ENCODE measurements at places on chromosomes 16 and 17.
A peak's percentile ranks its signal among the peaks of the same experiment; 100 is the strongest.

- DNase-seq = no peak
Observed at GRCh38 chr16:67943619-67944504, at the start of gene LCAT. Gene LCAT, minus strand, starts transcription at chr16:67944120. Its CDS starts 19 bp downstream, at chr16:67944101.

DNA sequence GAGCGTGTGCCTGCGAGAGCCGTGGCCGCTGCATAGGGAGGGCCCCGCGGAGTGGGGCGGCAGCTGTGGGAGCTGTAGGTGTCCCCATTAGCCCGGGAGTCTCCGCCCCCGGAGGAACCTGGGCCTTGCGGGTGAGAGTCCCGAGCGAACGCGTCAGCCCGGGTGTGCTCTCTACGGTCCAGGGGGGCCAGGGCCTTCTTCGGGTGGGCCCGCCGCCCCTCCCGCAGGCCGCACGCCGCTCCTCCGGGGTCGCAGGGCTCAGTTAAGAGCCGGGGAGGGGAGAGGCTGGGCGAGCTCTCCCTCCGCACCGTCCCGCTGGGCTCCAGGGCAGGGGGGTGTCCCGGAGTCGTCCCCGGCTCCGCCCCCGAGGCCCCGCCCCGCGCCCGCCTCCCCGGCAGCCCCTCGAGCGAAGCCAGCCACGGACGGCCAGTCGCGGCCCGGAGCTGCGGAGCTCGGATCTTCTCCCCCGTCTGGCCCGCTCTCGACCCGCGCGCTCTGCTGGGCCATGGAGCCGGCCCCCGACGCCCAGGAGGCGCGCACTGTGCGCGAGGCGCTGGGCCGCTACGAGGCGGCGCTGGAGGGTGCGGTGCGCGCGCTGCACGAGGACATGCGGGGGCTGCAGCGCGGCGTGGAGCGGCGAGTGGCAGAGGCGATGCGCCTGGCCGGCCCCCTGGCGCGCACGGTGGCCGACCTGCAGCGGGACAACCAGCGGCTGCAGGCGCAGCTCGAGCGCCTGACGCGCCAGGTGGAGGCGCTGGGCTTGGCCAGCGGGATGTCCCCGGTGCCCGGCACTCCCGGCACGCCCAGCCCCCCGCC is at the start of gene SMTNL2:
TSS of gene SMTNL2 (plus strand) at position 429 of the 816 bp plus-strand sequence. CDS start at position 506, 77 bp downstream.
- no peak for DNase-seq

- no peak for DNase-seq
Observed at GRCh38 chr16:9259914-9260608, 168.6 kb downstream of the HAPSTR1 start.

- no peak for DNase-seq
Observed at GRCh38 chr17:77695386-77695785, 263.1 kb upstream of the TNRC6C start.

- DNase-seq = no peak
Observed at GRCh38 chr16:85568519-85568918, 44.6 kb upstream of the GSE1 start.

DNA sequence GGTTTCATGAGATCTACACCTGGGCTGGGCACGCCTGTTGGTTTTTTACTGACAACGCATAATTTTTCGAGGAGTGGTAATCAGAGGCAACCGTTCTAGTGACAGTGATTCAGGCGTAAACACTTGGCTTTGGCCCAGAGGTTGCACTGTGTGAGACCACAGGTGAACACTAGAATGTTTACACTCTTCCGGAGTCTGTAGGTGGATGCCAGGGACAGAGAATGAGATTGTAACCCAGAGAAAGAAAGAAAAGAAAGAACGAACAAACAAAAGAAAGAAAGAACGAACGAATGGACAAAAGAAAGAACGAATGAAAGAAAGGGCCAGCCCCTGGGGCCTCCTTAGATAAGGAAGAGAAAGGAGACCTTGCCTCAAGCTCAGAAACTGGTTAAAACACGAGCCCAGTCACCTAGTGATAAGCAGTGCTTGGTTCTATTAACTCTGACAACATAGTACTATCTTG is 113.2 kb downstream of the PRKCB start:
- no peak for DNase-seq

- DNase-seq = peak; percentile 45
Observed at GRCh38 chr17:31313982-31314781, at the start of gene EVI2B. Gene EVI2B, minus strand, starts transcription at chr17:31314054. Its CDS starts 8,445 bp downstream, at chr17:31305609.

DNA sequence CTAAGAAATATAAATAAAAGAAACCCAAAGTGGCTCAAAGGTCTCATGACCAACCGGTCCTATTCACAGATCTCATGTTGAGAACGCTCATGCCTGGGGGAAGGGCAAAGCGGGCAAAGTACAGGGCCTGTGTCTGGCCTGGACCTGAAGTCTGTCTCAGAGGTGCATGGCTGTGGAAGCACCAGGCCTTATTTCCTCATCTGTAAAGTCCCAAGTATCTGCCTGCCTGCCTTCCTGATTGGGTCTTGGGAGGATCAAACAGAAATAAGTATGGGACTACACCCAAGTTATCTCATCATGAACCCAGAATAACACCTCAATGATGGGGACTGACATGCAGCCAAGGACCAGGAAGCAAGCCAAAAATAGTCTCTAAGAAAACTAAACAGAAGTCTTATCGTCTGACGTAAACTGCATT is 14.2 kb downstream of the AXIN2 start:
- peak; percentile 48 for DNase-seq

GRCh38 chr17:39650121-39650579 is 13.2 kb downstream of the STARD3 start:
- DNase-seq = no peak

- no peak for DNase-seq
Observed at GRCh38 chr16:27771201-27771910, 221.4 kb downstream of the KATNIP start.

GRCh38 chr17:14067347-14067746 is 2.0 kb upstream of the COX10 start:
- no peak for DNase-seq

DNA sequence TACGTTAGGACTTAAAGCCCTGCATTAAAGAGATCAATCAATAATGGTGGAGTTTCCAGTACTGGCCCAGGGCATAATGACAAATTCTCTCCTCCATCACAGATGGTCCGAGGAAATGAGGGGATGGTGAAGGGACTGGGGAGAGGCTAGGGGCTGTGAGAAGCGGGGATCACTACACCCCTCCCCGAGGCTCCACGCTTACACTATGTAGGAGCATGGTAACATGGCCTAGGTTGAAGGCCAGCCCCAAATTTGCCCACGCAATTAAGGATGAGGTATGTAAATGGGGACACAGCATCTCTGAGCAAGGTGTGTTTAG is 8.0 kb upstream of the AKTIP start:
- DNase-seq = no peak

DNA sequence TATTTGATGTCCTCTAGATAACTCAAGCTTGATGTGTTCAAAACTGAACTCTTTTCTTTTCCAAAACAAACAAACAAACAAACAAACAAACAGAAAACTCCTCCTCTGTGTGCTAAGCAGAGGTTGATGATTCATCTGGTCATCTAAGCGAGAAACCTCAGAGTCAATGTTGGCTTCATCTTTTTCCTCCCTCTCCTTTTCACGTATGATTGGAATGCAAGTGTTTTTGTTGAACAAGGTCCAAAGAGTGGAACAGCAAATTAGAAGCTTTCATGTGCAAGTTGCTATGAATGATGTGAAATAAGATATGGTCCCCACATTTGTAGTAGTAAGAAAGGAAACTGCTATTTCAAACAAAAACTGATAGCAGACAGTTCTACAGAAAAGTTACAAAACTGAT is 52.5 kb downstream of the TBX4 start:
- DNase-seq = peak; percentile 90

DNA sequence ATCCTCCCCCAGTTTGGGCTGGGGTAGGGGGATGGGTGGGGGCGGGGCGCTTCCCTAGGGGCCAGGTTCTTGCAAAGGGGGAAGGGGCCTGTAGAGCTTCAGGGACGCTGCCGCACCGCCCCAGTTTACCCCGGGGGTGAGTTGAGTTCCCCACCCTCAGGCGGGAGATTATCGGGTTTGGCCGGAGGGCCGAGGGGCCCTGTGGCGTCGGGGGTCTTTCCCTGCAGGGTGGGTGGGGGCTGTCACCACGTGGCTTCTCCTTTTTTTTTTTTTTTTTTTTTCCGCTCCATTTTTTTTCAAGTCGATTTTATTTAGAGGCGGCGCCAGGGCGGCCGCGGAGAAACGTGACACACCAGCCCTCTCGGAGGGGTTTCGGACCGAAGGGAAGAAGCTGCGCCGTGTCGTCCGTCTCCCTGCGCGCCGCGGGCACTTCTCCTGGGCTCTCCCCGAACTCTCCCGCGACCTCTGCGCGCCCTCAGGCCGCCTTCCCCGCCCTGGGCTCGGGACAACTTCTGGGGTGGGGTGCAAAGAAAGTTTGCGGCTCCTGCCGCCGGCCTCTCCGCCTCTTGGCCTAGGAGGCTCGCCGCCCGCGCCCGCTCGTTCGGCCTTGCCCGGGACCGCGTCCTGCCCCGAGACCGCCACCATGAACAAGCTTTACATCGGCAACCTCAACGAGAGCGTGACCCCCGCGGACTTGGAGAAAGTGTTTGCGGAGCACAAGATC is at the start of gene IGF2BP1:
TSS of gene IGF2BP1 (plus strand) at position 283 of the 724 bp plus-strand sequence. CDS start at position 644, 361 bp downstream.
- DNase-seq = peak; percentile 54

- DNase-seq = no peak
Observed at GRCh38 chr16:87949071-87949744, 2.0 kb upstream of the BANP start.

DNA sequence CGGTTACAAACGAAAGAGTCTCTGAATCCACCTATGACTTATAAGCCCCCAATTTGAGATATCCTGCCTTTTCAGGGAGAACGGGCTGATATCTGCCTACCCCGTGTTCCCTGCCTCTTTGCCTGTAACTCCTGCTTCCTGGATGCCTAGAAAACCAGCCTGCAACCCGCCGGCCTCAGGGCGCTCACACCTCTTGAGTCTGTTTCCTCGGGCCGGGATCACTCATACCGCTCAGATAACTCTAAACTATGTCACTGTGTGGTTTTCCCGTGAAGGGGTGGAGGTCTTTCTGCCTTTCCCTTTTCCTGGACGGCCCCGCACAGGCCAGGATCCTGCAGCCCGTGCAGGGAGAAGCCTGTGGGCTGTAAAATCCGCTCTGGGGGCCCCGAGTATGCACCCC is 10.4 kb downstream of the RPUSD1 start:
- no peak for DNase-seq

DNA sequence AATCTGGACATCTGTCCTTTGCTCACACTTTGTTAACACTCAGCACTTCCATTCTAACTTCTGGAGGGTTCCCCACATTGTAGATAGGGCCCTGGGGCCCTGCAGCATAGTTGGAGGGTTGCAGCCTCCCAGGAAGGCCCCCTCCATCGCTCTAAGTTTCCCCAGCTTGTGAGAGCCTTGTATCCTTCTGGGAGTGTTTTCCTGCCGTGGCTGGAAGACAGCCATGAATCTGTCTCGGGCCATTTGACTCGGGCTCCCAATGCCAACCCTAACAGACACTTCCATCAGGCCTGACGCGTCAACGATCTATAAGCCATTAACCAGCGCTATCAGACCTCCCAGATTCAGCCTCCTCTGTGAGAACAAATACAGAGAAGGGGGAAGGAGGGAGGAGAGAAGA is 263.7 kb upstream of the RPL38 start:
- DNase-seq = no peak

GRCh38 chr16:47037396-47037745 is 63.9 kb upstream of the DNAJA2 start:
- no peak for DNase-seq

- DNase-seq = peak; percentile 61
Observed at GRCh38 chr17:19002805-19003542, 1.6 kb downstream of the FAM83G start.

DNA sequence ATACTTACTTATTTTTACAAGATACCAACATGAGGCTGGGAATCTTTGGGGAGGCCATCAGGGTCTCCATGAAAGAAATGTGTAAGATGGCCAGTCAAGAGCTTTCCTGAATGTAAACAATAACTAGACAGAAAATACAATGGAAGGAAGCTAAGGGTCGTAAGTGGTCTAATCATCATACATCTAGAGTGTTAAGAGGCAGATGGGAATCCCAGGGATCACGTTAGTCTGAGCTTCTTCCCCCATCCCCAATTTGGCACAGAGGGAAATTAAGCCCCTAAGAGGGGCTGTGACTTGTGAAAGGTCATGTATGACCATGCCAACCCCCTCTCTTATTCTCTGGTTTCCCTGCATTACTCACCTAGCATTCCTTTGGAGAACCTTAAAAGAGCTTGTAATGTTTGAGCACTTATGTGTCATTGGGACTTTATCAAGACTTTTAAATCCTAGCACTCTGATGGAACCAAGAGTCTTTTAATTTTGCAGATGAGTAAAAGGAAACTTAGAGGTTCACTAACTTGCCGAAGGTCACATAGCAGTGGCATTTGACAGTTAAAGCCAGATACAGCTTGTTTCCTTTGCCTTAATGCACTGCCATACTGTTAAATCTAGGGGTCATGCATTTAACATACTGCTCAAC is 46.1 kb downstream of the DCUN1D3 start:
- DNase-seq = no peak

GRCh38 chr16:30846649-30847402 is 47.1 kb downstream of the BCL7C start:
- no peak for DNase-seq

DNA sequence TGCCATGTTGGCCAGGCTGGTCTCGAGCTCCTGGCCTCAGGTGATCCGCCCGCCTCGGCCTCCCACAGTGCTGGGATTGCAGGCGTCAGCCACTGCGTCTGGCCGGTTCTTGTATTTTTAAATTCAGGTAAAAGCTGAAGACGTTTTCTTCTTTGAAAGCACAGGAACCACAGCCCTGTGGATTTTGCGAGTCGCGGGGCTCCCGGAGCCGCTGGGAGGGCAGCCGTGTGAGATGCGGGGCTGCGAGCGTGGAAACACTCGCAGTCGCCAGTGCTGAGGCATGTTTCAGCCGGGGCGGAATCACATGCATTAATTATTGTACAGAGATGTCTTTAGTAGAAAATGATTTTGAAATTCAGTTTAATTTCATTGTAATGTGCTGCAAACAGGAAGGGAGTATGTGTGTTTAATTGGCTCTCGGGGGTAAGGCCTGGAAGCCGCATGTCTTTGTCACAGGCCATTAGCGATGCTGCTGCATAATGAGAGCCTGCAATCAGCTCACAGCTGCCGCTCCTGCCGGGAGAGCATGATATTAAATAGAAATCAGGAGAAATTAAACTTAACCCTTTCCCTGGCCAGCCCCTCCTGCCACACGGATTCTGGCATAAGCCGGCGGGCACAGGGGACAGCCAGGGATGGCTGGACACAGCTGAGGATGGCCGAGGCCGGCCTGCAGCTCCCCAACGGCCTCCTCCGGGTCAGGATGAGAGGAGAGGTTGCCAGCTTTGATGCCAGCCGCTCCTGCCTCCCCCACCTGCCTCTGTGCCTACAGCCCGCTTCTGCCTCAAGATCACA is 35.4 kb upstream of the CDH15 start:
- DNase-seq = no peak
